ENCODE measurements at places on chromosomes 3 and 15.

- DNase-seq: no peak
These were observed 199.7 kb downstream of the ARRDC4 start for GRCh38 chr15:98160236-98160635.

DNA sequence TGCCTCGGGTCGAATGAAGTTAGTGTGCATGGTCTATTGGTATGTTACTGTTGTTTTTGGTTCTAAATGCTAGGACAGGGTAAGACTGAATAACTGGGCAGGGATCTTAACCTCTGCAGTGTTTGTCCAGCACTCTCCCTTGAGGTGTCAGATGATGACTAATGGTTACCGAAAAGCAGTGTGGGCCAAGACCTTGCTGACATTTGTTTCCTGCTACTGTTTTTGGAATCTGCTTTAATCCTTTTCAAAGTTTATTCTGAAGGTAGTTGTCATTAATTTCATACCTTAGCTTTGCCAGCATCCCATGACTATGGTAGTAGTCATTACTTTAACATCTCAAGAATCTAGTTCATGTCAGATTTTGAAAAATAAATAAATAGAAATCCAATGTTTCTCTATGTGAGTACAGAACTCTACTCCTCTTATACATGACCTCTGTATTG, 117.0 kb downstream of the P3H2 start:
- DNase-seq: no peak

GRCh38 chr3:72554689-72555088, 293.6 kb downstream of the SHQ1 start:
- DNase-seq: no peak

- no peak for DNase-seq
These were observed 2.1 kb downstream of the RFX7 start for GRCh38 chr15:56241374-56242105.

- no peak for DNase-seq
These were observed 66.7 kb downstream of the MEF2A start for GRCh38 chr15:99632521-99632920.
